Activated T-helper 1 cell treated with anti-CD3 and anti-CD28 coated beads, Interleukin-12 subunit alpha, Interleukin-12 subunit beta, Interleukin-2, Interleukin-4 antibody, amounts not matched to agents 30 ng/mL and 10 ng/mL and 1 ng/mL, durations not matched to agents 14 hours and 24 hours and 36 hours (primary cell): ENCODE measurements at places on chromosomes 1 and 21.

GRCh38 chr1:223363057-223363855 lies 720 bp downstream of the SUSD4 start:
- DNase-seq, result no peak

DNA sequence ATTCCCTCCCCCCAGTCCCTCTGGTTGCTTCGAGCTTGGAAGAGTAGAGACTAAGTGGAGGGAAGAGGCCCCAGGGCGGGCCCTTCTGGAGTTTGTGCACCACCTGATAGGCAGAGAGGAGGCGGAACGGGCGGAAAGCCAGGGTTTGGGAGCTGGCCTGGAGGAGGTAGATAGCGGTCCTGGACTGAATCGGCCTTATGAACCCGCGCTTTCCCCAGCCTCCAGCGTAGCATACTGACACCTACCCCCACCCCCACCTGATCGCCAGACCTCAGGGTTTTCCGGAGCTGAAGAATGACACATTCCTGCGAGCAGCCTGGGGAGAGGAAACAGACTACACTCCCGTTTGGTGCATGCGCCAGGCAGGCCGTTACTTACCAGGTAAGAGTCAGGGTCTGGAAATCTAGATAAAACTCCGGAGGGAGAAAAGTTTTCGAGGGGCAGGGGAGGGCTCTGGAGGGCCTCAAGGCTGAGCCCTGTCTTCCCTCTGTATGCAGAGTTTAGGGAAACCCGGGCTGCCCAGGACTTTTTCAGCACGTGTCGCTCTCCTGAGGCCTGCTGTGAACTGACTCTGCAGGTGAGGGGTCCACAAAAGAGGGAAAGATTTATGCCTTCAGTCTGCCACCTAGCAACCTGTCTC lies 705 bp downstream of the UROD start:
- peak; percentile 24 for DNase-seq

GRCh38 chr1:222953585-222953984 lies 138.7 kb downstream of the DISP1 start:
- no peak for DNase-seq

DNA sequence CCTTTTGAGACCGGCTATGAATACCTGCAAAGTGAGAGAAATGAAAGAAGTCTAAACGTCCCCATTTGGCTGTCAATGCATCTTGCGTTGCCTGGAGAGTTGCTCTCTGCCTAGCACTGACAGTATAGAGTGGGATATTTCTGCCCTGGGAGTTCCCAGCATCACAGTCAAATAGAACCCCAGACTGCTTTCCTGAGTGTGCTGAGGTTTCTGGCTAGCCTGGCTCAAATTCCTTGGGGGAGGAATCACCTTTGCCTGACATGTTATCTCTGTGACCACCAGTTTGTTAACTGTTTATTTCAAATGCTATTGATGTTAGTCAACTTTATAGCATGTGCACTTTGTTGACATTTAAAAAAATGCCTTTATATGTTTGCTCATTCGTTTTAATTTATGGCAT lies 212.0 kb upstream of the FAM78B start:
- no peak for DNase-seq

- no peak for DNase-seq
Measured at GRCh38 chr1:225999912-226000337, 782 bp upstream of the SDE2 start.
